ENCODE measurements at places on chromosomes 1 and 21. TPM values are rescaled to one million over a fixed set of nuclear protein-coding genes. Genes with fewer than 3 reads are reported as not detected.

The HHIPL2 gene
- 0.19 TPM for total RNA-seq

GRCh38 chr1:155962599-155963211 is 15.6 kb downstream of the ARHGEF2 start:
- H3K27ac ChIP-seq = no peak overlapping the region
- H3K4me1 ChIP-seq = peaks cover 27% of the 10 kb centered on the region
- DNase-seq = no peak
- peaks cover 76% of the 10 kb centered on the region for H3K36me3 ChIP-seq
- H3K27me3 ChIP-seq = no peaks in the 10 kb centered on the region

The LAMC1 gene
- 0.30 TPM for total RNA-seq

DNA sequence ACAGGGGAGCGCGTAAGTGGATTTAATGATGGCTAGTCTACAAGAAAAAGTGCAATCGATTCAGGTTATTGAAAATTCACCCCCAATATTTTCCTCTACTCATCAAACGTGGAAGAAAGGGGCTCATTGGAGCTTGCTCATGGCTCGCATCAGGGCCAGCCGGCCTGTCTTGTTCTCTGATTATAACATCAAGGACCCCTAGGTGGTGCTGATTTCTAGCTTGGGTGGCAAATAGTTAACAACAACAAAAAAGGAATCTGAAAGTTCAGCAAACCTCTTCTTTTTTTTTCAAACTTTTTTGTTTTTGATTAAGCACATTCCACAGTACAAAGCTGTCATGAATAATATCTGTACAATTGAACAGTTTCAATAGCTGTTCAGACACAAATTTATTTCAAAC is 35.8 kb upstream of the SOD1 start:
- no peak overlapping the region for H3K4me3 ChIP-seq
- H3K27ac ChIP-seq = no peak overlapping the region
- H3K27me3 ChIP-seq = peaks cover 4% of the 10 kb centered on the region
- peaks cover 11% of the 10 kb centered on the region for H3K4me1 ChIP-seq
- no peaks in the 10 kb centered on the region for H3K36me3 ChIP-seq
- DNase-seq = no peak

GRCh38 chr1:188240772-188241406 is 1412.1 kb downstream of the PLA2G4A start:
- no peak for DNase-seq
- no peaks in the 10 kb centered on the region for H3K4me1 ChIP-seq
- H3K4me3 ChIP-seq = no peak overlapping the region
- H3K27me3 ChIP-seq = no peaks in the 10 kb centered on the region

The GJA8 gene
- total RNA-seq = not detected

GRCh38 chr1:10745886-10746455 is 50.5 kb downstream of the CASZ1 start:
- no peak overlapping the region for H3K27ac ChIP-seq
- no peaks in the 10 kb centered on the region for H3K36me3 ChIP-seq
- peaks cover 3% of the 10 kb centered on the region for H3K27me3 ChIP-seq
- H3K4me3 ChIP-seq = no peak overlapping the region
- no peaks in the 10 kb centered on the region for H3K4me1 ChIP-seq
- no peak for DNase-seq

The VANGL1 gene
- total RNA-seq = 7.8 TPM

DNA sequence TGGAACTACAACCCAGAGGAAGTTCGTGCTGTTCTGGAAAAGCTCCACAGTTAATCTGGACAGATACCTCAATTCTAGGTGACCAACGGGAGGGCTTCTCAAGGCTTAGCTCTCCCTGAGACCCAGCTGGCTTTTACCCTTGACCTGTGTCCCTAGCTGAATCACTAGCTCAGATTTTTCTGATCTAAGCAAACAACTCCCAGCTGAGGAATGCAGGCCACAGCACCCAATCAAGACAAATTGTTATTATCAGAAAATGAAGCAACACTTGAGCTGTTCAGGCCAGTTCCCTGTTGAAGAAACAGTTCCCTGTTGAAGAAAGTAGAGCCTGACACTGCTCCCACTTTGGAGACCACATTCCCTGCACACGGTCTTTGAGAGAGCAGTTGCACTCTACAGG is 16.0 kb downstream of the DIO1 start:
- H3K4me3 ChIP-seq = no peak overlapping the region
- H3K27me3 ChIP-seq = no peaks in the 10 kb centered on the region
- DNase-seq = no peak

The FBXO2 gene
- 1.0 TPM for total RNA-seq

GRCh38 chr1:176766779-176767178 is 303.8 kb downstream of the PAPPA2 start:
- H3K27me3 ChIP-seq = no peaks in the 10 kb centered on the region
- H3K4me1 ChIP-seq = no peaks in the 10 kb centered on the region
- DNase-seq = no peak
- no peak overlapping the region for H3K4me3 ChIP-seq
- H3K36me3 ChIP-seq = no peaks in the 10 kb centered on the region

The PIGR gene
- total RNA-seq = 0.07 TPM

The C1orf94 gene
- not detected for total RNA-seq

The SIK1 gene
- total RNA-seq = 12.5 TPM

GRCh38 chr1:115332813-115333608 is 5.0 kb downstream of the NGF start:
- peaks cover 2% of the 10 kb centered on the region for H3K4me1 ChIP-seq
- H3K36me3 ChIP-seq = no peaks in the 10 kb centered on the region
- H3K27ac ChIP-seq = no peak overlapping the region
- no peak overlapping the region for H3K4me3 ChIP-seq
- H3K27me3 ChIP-seq = peaks cover 18% of the 10 kb centered on the region

DNA sequence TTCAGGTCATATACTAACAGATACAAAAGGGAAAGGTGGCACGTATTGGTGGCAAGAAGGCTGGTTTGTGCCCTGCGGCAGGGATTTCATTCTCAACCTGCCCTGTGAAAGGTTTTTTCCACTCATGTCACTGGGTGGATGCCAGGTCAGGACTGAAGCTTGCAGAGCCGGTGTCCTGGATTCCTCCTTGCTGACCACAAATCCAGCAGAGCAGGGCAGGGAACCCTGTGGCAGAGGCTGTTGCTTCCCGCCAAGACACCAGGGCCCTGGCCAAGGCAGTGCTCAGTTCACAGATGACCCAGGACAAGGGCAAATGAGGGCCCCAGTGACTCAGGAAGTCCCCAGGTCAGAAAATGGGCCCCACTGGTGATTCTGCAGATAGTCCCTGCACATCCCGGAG is 16.4 kb downstream of the BSND start:
- no peak overlapping the region for H3K4me3 ChIP-seq
- no peaks in the 10 kb centered on the region for H3K4me1 ChIP-seq
- no peaks in the 10 kb centered on the region for H3K36me3 ChIP-seq
- H3K27ac ChIP-seq = no peak overlapping the region
- no peak for DNase-seq

DNA sequence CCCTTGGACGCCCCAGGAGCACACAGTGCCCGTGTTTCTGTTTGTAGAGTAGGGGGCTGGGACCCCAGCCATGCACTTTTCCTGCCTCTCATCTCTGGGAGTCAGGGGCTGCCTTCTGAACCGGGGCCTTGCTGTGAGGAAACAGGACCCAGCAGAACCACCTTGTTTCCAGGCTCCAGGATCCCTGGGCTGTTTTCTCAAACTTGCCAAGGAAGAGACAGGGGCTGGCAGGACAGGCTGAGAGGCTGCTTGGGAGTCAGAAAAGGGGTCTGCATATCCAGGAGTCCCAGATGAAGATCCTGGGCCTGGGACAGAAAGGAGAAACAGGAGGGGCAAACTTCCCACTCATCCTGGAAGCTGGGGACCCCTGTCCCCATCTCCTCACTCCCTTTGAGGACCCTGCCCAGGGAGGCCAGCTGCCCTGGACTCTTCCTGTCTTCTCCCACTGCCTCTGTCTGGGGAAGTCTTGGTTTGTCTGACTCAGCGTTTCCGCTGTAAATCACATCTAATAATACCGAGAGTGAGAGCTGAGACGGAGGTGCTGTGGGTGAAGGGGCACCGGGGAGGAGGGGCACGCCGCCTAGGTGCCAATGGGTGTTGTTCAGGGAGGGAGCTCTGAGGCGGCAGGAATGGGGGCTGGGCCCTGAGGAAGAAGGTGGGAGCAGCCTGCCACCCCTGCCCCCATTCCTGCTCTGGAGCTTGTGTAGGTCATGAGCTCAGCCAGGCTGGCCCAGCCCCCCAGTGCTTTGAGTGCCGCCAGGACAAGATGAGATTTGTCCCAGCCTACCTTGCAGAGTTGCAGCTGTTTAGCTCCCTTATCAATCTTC is 16.7 kb downstream of the POU3F1 start:
- H3K27me3 ChIP-seq = no peaks in the 10 kb centered on the region
- peak; percentile 82 for DNase-seq
- peak overlapping the region; percentile 95 for H3K27ac ChIP-seq
- peaks cover 54% of the 10 kb centered on the region for H3K4me1 ChIP-seq

The TFF2 gene
- not detected for total RNA-seq

GRCh38 chr1:112619518-112620376 is at the start of gene CAPZA1:
Gene CAPZA1 (plus strand): TSS chr1:112619832. CDS start chr1:112619845, 13 bp downstream.
- peaks cover 38% of the 10 kb centered on the region for H3K4me1 ChIP-seq
- H3K27me3 ChIP-seq = no peaks in the 10 kb centered on the region
- H3K4me3 ChIP-seq = peak within 1 kb of the TSS; percentile 99
- peaks cover 29% of the 10 kb centered on the region for H3K36me3 ChIP-seq
